ENCODE measurements at places on chromosomes 16 and 17.

DNA sequence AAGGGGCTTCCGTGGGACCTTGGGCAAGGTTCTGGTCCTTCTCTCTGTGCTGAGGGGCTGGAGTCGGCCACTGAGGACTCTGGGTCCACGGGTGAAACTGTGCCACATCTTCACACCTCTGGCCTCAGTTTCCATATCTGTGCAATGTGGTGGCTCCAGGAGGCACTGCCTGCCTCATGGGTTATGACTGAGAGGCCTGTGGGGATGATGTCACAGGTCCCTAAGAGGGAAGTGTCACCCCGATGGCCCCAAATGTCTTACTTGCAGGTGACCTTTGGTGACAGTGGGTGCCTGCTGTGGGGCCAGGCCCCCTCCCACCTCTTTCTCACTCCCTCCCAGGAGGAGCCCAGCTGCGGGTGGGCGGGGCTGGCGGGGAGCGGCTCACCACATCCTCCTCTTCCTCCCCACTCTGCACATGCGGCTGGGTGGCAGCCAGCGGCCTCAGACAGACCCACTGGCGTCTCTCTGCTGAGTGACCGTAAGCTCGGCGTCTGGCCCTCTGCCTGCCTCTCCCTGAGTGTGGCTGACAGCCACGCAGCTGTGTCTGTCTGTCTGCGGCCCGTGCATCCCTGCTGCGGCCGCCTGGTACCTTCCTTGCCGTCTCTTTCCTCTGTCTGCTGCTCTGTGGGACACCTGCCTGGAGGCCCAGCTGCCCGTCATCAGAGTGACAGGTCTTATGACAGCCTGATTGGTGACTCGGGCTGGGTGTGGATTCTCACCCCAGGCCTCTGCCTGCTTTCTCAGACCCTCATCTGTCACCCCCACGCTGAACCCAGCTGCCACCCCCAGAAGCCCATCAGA is at the start of gene IL21R:
Gene IL21R (plus strand): TSS at position 407 of the 801 bp plus-strand sequence. CDS start 27,898 bp downstream, outside the sequence.
- peak; percentile 92 for DNase-seq

DNA sequence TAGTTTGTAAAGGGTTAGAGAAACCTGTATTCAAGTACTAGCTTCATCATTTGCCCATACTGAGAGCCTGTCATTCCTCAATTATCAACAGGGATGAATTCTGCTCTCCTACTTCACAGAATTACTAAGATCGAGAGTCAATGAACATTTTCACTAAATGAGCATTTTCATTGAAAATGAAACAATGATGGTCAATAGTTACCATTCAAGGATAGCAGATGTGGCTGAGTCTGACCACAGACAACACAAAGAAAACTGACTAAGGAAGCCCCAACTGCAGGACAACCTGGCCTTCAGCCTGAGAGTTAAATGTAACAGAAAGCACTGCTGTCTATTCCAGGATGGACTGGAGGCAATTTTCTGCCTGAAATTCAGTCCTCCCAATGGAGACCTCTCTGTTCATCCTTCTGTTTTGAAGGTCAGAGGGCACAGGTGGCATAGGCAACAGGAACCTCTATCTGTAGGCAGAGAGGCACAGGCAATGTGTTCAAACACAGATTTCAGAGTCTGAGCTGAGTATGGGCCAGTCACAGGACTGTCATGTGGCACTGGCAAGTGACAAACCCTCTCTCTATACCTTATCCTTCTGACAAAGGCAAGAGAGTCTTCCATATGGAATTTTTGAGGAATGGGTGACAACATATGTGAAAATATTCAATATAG is 19.5 kb downstream of the TRAF4 start:
- DNase-seq: no peak

- DNase-seq: no peak
These were observed 8.4 kb upstream of the HELZ start for GRCh38 chr17:67253384-67253783.

DNA sequence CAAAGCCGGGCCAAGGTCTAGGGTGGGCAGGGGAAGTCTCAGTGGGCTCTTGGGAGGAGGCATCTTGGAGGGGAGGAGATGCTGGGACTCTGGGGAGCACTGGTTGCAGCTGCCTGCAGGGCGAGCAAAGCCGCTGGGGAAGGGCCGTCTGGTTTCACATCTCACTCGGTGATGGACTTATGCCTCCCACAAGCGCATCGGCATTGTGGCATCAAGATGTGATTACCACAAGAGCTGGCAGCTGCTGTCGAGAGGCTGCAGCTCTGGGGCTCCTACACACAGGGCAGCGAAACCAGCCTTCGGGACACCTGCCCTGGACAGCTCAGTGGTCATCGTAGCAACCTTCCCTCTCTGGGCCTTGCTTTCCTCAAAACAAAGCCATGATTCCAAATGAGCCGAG is 3.1 kb upstream of the KCNJ12 start:
- DNase-seq: no peak

DNA sequence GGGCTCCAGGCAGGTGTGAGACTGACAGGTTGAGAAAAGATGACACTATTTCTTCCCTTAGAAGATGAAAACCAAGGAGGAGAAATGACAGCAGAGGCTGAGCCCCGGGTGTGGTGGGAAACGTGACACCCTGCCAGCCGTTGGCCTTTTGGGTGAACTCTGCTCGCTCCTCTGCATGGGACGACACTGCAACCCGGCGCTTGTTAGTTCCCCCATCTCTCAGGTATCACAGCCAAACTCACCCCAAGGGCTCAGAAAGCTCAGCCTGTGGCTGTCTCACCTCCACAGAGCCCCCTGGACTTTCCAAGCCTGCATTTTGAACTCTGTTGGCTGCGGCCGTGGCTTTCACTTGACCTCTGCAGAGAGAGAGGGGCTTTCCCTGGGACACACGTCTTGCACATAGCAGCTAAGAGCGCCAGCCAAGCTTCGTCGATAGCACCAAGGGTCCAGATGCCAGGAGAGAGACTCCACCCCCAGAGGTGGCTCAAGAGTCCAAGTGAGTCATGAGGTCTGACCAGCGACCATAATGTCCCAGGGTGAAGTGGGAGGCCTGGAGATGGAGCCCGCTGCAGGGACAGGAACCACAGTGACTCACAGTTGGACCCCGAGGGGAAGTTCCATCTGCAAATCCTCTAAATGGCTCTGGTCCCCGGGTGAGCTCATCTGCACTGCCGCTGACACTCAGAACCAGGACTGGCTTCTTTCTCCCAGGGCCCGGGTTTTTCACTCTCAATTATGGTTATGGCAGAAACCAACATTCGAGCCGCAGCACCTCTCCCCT is 301.9 kb downstream of the SOX9 start:
- DNase-seq: peak; percentile 86

- no peak for DNase-seq
These were observed 12.2 kb downstream of the CLEC3A start for GRCh38 chr16:78034530-78034929.

DNA sequence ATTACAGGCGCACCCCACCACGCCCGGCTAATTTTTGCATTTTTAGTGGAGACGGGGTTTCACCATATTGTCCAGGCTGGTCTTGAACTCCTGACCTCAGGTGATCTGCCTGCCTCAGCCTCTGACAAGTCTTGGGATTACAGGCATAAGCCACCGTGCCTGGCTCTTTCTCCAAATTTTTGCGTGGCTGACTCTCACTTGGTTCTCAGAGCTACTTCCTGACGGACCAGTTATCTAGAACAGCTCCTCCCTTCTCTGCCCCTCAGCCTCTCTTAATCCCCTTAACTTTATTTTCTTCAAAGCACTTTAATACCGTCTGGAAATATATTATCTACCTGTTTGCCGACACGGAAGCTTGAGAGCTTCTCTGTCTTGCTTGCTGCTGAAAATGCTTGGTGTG is 4.2 kb downstream of the YPEL2 start:
- no peak for DNase-seq

DNA sequence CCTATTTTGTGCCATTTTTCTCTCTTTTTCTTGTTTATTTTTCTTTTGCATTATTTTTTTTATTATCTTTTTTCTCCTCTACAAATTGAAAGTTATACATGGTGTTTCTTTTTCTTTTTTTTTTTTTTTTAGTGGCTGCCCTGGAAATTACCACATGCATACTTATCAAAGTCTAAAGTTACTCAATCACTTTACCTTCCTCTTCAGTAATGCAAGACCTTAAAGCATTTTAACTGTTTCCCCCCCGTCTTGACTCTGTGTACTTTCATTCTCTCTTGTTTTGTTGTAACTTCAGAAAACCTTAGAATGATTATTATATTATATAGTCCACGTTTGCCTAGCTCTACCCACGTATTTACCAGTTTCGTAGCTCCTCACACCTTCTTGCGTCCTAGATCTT is 33.3 kb upstream of the SMPD3 start:
- DNase-seq: no peak

DNA sequence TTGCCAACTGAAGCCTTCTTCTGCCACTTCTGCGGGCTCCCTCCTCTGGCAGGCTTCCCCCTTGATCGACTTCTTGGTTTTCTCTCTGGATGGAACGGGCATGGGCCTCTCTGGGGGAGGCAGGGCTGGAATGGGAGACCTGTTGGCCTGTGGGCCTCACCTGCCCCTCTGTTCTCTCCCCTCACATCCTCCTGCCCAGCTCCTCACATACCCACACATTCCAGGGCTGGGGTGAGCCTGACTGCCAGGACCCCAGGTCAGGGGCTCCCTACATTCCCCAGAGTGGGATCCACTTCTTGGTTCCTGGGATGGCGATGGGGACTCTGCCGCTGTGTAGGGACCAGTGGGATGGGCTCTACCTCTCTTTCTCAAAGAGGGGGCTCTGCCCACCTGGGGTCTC is 6.5 kb upstream of the LASP1NB start:
- no peak for DNase-seq

- DNase-seq: no peak
These were observed 459.7 kb downstream of the SOX9 start for GRCh38 chr17:72580321-72581127.

GRCh38 chr17:81693509-81694210 is 9.5 kb upstream of the MRPL12 start:
- DNase-seq: no peak

DNA sequence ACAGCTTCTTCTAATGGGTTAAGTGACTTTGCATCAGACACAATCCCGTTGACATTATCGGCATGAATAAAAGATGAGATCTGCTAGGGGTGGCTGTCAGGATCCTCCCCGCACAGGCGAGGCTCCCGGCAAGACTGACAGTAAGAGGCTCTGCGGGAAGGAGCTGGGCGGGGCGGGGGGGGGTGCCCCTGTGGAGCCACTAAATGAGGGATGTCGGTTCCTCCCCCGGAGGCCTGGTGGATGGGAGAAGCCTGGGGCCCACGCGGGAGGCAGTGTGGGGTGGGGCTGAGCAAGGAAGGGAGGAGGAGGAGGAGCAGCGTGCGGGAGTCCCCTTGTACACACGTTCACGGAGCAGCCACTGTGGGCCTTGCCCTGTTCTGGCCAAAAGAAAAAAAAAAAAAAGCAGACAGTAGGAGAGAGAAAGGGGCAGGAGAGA is 190.9 kb upstream of the GSE1 start:
- no peak for DNase-seq

DNA sequence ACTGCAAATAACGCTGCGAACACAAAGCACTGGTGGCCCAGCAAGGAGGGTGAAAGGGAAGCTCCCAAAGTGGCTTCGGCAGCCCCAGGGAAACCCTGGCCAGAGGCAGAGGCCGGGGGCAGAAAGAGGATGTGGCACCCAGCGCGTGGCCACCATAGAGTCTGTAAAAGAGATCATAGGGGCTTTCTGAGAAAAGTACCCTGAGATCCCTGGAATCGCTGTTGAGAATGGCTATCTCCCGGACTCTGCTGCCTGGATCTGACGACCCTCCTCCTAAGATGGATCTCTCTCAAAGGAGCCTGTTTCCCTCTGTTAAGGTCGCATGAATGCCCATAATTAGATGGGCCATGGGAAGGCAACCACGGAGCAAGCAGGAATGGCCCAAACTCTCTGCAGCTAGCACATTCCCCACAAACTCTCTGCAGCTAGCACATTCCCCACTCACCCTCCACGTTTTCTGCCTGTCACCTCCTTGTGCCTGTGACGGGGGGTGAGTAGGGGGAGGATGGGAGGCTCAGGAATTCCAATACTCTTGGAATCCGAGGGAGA is 364.4 kb downstream of the XYLT1 start:
- DNase-seq: no peak

DNA sequence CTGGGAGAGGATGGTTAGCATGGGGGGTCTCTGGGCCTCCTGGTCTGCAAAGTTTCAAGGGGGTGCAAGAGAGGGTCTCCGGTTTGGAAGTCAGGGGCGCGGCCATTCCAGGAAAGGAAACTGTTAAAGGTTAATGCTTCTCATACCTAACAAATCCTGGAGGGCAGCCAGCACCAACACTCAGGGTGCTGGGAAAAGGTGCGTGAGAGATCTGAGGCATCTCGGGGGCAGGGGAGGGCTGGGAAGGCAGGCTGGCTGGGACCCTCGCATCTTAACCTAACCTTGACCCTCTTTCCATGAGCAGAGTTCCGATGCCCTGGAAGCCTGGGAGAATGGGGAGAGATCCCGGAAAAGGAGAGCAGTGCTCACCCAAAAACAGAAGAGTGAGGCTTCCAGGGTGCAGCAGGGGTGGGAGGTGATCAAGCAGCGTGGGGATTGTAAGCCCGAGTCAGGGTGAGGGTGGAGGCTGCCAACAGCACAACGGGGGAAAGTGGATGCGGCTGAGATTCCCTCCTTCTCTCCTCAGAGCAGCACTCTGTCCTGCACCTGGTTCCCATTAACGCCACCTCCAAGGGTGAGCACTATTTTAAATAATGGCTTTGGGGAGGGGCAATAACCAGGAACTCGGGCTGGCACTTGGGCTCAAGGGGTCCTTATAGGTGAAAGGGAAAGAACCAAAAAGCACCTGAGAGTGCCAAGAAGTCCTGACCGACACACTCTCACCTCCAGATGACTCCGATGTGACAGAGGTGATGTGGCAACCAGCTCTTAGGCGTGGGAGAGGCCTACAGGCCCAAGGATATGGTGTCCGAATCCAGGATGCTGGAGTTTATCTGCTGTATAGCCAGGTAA is 996 bp downstream of the TNFSF13 start:
- no peak for DNase-seq

DNA sequence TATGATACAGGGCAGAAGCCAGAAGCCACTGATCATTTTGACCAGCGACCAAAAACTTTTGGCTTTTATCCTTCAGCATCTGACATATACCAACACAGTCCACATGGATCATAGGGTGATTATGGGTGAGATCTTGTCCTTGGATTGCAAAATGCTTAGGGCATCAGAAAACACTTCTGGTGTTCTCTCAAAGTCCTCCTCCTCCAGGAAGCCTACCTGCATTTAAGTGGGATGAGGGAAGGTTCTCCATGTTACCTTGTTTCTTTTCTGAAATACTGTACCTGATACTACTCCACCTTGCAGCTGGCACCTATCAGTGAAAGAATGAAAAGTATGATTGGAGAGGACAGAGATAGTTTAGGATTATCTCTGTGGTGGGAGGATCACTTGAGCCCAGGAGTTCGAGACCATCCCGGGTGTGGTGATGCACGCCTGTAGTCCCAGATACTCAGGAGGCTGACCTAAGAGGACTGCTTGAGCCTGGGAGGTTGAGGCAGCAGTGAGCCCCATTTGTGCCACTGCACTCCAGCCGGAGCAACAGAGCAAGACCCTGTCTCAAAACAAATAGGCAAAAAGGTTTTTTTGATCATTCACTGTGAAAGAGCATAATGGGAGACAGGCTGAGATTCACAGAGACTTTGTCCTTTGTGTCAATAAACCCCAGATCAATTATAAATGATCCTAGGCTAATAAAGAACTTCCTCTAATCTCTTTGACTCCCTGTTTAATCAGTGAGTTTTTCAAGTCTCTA is 46.8 kb upstream of the B4GALNT2 start:
- DNase-seq: no peak

Measured in right cardiac atrium (tissue), 5 donors.